NT2/D1 (cell line): ENCODE measurements at places on chromosomes 6 and 20.

- DNase-seq, result peak; percentile 13
These were observed 67.9 kb downstream of the LIN28B start for GRCh38 chr6:105024803-105025202.

DNA sequence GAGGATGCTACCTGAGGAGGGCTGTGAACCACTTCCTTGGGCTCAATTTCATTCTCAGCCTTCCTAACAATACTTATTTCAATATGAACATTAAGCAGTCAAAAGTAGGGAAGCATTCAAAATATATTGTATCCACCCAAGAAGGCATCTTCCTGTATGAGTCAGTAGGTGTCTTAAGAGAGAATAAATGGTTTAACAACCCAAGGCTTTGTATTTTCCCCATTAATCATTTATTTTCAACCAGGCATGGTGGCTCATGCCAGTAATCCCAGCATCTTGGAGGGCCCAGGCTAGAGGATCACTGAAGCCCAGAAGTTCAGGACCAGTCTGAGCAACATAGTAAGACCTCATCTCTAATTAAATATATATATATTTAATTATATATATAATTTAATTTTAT, 74.5 kb upstream of the MARCKS start:
- no peak for DNase-seq

GRCh38 chr6:104483225-104483834, 376.4 kb downstream of the HACE1 start:
- DNase-seq, result no peak

DNA sequence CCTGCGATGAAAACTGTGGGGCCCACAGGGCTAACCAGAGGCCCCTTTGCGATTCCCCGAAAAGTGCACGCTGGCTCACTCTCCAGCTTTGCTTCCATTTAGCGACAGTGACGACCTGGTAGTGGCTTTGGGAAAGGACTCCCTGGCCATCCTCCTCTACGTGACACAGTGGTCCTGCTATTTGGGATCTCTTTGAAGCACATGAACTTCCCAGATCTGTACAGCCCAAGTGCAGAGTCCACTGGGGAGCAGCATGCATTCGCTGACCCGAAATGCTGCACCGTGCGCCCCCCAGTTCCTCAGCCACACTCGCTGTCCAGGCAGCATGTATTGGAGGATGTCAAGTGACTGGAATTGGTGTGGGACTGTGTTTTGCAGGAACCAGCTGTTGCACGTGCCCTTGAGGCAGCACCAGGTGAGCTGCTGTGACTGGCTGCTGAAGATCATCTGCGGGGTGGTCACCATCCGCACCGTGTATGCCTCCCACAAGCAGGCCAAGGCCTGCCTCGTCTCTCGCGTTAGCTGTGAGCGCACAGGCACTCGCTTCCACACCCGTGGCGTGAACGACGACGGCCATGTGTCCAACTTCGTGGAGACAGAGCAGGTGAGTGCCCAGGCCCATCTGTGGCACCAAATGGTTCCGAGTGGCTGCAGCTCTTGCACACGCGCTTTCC, 51.6 kb downstream of the SYNJ2 start:
- DNase-seq, result no peak

DNA sequence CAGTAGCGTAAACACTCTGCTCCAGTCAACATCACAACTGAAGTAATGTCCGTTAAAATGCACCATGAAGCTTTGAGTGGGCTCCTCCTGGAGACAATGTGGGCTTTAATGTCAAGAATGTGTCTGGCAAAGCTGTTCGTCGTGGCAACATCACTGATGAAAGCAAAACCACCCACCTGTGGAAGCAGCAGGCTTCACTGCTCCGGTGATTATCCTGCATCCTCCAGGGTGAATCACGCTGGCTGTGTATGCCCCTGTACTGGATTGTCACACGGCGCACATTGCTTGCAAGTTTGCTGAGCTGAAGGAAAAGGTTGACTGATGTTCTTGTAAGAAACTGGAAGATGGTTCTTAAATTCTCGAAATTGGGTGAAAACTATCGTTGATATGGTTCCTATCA, 128.5 kb downstream of the MOXD1 start:
- DNase-seq, result no peak

DNA sequence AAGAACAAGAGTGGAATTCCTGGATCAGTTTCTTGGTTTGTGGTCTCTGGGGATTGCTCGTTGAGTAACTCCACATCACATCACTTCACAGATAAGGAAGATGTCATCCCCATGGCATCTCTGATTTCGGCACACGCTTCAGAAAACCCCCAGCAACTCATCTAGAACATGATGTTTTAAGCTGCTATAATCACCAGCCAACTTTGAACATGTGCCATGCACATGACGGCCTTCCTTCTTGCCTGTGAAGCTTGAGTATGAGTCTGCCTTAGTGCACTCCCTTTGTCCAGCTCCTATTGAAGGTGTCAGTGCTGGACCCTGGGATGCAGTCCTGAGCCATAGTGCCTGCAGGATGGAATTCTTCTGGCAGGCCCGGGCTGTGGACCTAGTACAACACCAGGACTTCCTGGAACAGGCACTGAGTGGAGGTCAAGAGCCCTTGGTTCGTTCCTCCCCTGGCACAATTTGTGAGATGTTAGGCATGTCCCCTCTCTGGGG, 231.5 kb upstream of the SUPT3H start:
- no peak for DNase-seq

- DNase-seq, result no peak
These were observed 9.3 kb downstream of the ADNP start for GRCh38 chr20:50921803-50922501.

- peak; percentile 87 for DNase-seq
These were observed 7.1 kb upstream of the TCP11 start for GRCh38 chr6:35148167-35148741.

GRCh38 chr20:44748005-44748370, 2.3 kb downstream of the KCNK15 start:
- no peak for DNase-seq

- no peak for DNase-seq
These were observed 171.6 kb downstream of the MTHFD1L start for GRCh38 chr6:151036869-151037680.

DNA sequence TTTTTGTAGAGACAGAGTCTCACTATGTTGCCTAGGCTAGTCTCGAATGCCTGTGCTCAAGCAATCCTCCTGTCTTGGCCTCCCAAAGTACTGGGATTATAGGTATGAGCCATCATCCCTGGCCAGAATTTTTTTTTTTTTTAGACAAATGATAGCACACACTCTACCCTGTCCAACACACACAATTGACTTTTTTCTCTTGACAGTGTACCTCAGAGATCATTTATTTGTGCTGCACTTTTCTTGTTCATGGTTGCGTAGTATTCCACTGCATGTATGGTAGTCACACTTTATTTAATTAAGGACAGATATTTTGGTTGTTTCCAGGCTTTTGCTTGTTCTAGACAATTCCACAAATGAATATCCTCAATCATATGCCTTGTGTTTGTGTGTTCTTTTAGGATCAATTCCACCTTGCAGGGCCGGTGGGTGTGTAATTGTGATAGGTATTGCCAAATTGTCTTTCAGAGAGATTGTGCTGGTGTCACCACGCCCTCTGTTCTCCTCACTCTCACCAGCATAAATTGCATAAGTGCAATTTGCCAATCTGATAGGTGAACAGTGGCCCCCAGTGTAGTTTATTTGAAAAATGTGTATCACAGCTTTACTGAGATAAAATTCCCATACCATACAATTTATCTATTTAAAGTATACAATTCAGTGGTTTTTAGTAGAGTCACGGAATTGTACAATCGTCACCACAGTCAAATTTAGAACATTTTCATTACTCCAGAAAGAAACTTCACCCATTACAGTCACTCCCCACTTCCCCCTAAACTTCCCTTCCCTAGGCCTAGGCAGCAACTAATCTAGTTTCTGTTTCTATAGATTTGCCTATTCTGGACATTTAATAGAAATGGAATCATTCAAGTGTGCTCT, 20.1 kb downstream of the SRC start:
- DNase-seq, result no peak

DNA sequence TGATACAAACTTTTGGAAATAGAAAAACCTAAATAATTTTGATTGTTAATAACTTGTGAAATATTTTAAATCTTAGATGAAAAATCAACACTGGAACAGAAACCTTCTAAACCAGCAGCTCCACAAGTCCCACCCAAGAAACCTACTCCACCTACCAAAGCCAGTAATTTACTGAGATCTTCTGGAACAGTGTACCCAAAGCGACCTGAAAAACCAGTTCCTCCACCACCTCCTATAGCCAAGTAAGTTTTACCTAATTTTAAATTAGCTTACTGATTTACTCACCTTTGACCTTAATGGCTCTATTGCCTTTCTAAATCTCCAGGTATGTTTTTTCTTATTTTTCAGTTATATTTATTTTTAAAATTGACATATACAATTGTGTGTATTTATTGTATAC, 102.6 kb upstream of the ADGRF4 start:
- DNase-seq, result no peak

GRCh38 chr6:130598021-130598989, 228.9 kb upstream of the SMLR1 start:
- no peak for DNase-seq

DNA sequence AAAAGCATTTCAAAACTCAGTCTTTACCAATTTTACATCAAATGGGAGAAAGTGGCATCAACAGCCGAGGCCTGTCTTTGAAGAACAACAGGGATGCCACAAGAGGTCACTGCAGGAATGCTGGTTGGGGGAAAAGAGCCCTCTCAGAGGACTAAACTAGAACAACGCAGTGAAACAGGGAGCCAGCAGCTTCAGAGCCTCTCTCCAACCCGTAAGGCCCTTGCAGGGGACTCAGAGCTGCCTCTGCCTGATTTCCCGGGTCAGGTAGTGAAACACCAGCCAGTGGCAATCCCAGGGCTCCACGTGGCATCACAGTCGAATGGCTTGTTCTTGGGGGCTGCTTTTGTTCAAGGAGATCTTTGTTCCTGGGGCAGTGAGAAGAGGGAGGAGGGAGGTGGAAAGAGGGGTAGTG, 55.0 kb upstream of the KCNK16 start:
- peak; percentile 72 for DNase-seq

DNA sequence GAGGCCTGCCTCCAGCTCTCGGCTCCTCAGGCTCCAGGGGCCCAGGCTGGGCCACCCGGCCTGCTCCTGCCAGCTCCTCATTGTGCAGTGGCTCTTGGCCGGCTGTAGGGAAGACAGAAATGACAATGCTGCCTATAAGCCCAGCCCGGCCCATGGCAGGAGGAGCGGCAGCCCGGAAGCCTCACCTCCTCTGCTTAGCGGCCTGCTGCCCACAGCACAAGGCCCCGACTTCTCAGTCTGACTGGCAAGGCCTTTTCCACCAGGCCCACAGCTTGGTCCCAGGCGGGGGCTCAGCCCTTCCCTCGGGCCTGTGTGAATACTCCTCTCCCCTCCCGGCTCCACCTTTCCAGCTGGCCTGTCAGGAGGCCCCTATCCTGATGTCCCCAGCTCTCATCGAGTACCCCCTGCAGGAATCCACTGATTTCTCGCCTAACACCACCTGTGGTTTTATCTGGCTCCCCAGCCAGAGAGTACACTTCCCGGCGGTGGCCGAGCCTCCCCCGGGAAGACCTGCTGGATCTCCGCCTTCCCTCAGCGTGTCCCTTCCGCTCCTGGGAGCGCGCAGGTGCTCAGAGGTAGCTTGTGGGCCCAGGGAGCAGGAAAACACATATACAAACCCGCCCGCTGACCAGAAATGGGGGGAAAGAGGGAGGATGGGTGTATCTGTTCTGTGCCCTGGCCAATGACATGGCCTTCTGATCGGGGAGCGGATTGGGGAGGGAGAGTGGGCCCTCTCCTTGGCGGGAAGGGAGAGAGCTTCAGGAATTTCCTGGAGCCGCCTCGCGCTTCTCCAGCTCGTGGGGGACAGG, 963 bp downstream of the DDRGK1 start:
- DNase-seq, result no peak

DNA sequence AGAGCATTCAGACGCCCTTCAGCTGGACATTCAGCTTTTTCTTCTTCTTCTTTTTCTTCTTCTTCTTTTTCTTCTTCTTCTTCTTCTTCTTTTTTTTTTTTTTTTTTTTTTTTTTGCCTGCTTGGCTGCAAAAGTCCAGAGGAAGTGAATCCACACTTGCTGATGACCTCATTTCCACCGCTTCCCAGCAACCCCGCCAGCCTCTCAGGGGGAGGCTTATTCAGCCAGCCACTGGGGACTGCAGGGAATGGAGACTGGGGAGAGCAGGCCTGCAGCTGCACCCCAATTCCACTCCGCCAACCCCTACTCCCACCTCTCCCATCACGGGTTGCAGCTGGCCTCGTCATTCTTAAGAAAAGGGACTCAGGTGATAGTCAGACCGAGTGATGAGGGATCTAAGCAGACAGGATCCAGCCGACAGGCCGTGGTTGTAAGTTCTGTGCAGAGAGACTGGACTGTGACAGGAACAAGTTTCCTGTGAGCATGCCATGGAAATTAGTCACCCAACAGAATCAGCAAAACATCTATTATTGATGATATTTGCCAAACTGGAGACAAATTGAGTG, 59.0 kb upstream of the QKI start:
- no peak for DNase-seq

DNA sequence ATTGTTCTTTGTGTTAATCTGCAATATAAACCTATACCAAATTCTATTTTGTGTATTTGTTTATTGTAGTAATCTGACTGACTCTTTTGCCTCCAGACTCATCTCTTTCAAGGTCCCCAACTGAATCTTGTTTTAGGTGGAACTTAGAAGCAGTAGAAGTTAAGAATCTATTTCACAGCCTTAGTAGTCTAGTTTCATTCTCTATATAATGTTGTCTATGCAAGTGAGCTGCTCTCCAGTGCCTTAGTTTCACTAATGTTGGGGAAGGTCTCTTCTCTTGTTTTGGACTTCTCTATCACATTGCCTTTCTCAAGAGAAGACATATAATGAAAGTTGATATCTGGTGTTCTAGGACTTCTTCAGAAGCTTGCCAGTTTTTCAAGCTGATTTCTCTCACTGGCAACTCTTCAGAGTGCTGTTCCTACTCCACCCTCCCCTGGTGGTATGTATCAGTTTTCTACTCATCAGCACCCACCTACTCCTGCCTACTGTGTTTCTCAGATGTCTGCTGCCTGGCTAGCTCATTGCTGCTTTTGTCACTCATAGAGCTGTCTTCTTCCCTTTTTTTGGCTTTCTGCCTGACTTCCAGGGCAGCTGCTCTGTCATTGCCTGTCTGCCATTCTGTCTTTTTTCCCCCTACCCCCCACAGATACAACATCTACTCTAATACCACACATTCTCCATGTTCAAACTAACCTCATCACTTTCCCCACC, 82.1 kb downstream of the PTPRA start:
- no peak for DNase-seq

- DNase-seq, result no peak
These were observed 374.4 kb downstream of the UTRN start for GRCh38 chr6:144659202-144660182.

- no peak for DNase-seq
These were observed 78.6 kb downstream of the HIVEP1 start for GRCh38 chr6:12090714-12091113.

- DNase-seq, result no peak
These were observed 21.6 kb upstream of the FBXO9 start for GRCh38 chr6:53043581-53043980.

DNA sequence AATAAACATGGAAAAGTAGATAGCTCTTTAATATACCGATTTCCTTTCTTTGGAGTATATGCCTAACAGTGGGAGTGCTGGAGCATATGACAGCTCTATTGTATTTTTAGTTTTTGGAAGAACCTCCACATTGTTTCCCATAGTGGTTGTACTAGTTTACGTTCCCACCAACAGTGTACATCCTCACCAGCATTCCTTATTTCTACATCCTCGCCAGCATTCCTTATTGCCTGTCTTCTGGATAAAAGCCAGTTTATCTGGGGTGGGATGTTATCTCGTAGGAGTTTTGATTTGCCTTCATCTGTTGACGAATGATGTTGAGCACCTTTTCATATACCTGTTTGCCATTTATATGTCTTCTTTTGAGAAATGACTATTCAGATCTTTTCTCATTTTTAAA, 2.6 kb downstream of the MICA start:
- no peak for DNase-seq
